ENCODE measurements at places on chromosomes 13 and 19.

DNA sequence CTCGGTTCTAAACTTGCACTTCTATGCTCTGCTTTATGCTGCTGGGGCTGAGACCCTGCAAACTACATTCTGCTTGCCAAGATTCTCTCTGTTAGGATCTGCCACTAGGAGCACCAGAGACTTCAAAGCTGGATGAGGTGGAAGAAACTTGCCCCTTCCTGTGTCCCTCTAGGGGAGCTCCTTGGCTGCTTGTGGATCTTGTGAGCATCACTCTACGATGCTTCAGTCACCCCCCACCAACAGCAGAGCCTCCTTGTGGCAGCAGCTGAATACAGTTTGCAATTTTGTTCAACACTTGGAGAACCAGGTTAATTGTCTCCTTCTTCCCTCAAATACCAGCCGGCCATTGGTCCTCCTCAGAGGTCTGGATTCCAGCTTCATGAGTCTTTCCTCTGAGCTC, 310.6 kb downstream of the FGF14 start:
- DNase-seq: no peak

DNA sequence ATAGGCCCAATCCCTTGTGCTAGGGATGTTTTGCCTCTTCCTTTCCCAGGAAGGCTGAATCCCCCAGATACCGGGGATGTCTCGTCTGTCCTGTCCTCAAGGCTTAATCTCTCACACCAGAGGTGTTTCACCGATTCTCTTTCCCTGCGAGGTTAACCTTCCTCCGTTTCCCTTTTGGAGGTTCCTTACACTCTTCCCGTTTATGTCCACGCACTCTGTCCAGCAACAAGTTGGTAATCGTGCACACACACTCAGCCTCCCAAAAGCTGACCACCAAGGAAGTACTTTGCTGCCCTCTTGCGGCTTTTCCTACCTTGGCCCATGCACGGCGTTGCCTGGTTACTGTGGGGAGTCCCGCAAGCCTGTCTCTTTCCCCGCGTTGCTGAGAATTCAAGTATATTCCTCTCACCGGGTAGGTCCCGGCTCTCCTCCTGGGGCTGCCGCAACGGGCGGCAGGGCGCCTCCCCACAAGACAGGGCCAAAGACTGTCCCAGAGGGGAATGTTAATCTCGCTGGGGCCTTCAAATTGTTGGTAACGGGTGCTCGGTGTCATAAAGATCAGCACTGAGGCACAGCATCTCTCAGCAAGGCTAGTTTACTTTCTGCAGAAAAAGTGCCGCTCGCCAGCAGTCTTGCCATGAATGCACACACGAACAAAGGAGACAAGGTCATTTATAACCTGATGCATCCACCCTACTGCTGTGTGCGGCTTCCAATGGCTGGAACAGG, 36.7 kb upstream of the CD177 start:
- DNase-seq: no peak

GRCh38 chr19:18764591-18765051, 26.5 kb downstream of the COMP start:
- no peak for DNase-seq

DNA sequence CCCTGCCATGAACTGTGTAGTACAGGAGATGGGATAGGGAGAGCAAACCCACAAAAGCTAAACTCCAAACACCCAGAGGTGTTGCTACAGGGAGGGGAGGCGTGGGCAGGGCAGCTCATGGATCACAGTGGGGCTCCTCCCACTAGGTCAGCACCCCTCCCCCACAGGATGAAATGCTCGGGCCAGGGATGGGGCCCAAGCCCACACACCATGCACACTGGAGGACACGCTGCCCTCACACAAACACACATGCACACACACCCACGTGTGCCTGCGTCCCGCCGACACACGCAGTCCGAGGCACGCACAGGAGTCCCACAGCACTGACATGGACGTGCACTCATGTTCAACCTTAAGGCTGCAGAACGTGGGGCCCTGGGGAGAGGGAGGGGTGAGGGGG, 6.0 kb upstream of the CCNP start:
- DNase-seq: no peak

GRCh38 chr13:30918662-30919405, 12.8 kb downstream of the MEDAG start:
- DNase-seq: no peak

- DNase-seq: no peak
Observed at GRCh38 chr19:848386-848921, 3.6 kb upstream of the ELANE start.

- no peak for DNase-seq
Observed at GRCh38 chr13:28953714-28954418, 133.7 kb downstream of the MTUS2 start.

DNA sequence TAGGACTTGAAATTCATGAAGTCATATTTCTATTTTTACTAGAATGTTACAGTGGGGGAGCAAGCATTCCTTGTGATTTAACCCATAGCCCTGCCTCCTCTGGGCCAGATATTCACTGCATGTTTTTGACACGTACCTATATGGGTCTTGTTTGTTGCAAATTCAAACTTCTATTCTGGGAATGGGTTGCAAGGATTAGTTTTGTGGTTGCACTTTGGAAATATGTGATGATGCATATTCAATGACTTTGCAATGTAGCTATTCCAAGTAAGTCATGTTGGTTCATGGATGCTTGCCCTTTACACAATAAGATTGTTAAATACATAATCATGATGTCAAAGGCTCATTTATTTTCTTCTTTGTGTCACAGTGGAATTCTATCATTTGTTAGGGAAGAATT, 440.8 kb downstream of the TDRD3 start:
- DNase-seq: no peak

GRCh38 chr19:30662211-30662861, 290.2 kb downstream of the ZNF536 start:
- no peak for DNase-seq

- no peak for DNase-seq
Observed at GRCh38 chr19:18436671-18437490, 1.1 kb downstream of the ISYNA1 start.

GRCh38 chr13:111525320-111526118, 205.1 kb downstream of the TEX29 start:
- no peak for DNase-seq

- no peak for DNase-seq
Observed at GRCh38 chr19:48878196-48879024, 6.2 kb downstream of the PPP1R15A start.

- no peak for DNase-seq
Observed at GRCh38 chr13:112759053-112759452, 69.2 kb downstream of the ATP11A start.

DNA sequence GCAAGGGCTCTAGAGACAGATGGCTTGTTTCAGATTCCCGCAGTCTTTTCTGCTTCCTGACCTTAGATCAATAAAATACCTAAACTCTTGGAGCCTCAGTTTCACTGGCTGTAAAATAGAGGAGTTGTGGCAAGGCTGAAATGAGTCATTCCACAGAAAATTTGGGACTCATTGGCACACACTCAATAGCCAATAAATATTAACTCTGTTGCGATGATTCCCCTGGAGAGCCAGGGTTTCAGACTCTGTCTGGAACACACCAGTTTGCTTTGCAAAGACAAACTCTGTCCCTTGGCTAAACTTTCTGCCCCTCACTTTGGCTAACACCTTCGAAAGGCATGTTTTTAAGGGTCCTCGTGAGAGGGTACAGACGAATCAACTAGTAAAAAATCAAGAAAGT, 18.1 kb upstream of the UBE2L5 start:
- DNase-seq: no peak

DNA sequence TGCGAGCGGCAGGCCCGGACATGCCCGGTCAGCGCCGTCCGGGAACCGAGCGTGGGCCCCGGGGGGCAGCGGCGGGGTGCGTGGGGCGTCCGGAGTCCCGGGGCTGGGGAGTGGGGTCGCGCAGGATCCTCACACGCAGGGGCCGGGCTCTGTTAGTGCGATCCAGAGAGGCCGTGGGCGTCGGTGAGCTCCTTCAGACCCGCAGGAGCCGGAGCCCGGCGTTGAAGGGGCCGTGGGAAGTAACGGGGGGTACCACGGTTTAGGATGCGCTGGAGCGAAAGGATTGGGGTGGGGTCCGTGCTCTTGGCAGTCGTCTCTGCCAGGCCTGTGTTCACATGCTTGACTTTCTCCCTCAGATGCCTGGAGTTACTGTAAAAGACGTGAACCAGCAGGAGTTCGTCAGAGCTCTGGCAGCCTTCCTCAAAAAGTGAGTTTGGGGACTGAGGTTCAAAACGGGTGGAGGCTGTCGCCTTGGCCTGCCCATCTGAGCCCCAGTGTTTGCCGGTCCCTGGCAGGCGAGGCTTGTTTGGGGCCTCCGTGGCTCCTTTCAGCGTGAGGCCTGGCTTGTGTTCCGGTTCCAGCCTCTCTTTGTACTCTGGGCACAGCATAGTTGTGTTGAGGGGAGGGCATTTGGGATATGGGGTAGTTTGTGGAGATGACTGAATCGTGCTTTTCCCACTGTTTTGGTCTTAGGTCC, 512 bp downstream of the RPS19 start:
- DNase-seq: no peak

DNA sequence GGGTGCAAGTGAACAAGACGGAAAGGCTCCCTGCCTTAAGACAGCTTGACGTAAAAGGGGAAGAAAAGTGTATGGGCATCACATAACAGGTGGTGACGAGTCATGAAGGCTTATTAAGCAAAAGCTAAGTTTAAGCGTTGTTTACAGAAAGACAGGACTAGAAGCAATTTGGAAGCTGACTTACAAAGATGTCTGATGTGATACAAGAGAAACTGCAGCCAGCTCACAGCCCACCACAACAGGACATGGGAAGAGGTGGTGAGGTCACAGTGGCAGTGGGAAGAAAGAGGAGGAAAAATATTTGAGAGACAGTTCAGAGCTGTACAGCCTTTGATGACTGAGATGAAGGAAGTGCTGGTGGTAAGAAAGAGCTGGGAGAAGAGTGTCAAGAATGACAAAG, 181.6 kb downstream of the KLF12 start:
- DNase-seq: no peak

DNA sequence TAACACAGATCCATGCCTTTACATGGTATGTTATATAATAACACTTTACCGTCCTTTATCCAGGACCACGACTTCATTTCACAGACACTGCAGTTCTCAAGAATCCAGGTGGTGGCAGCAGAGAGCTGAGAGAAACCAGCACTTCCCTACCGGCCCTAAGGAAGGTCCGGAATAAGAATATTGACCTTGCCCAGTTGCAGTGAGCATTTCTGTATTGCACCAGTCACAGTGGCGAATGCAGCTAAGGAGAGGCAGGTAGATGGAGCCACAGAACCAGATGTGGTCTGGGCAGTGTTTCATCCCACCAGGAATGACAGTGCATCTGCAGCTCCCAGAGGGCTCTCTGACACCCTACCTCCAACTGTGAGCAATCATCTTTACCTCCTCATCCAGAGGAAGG, 44.6 kb downstream of the ZNF787 start:
- peak; percentile 5 for DNase-seq

DNA sequence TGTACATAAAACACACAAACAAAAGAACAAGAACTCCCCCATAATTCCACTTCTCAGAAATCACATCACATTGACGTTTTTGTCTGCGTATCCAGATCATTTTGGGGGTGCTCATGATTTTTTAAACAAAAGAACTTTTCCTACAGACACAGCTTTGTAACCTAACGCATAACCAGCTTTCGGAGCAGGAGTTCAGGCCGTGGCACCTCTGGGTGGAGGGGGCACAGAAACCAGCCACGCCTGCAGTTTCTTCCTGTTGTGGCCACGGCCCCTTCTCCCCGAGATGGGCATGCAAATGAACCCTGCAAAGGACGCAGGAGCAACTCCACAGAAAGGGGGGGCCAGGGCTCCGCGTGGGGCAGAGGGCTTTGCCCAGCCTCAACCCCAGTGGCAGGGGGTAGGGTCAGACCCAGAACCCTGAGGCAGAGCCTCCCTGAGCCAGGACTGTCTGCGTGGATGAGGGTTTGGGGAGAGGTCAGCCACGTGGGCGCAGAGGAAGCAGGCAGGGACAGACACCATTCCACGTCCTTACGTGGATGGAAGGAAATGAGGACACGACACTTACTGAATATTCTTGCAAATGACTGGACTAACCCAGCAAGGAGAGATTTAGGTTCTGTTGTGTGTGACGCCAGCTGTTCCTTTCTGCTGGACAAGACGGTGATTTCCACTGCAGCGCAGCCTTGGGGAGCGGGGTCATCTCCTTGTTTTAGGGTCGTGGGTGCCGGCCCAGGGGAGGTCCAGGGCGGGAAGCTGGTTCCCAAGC, 64.4 kb downstream of the RASA3 start:
- no peak for DNase-seq

GRCh38 chr19:35249146-35249847, 495 bp downstream of the LSR start:
- no peak for DNase-seq

GRCh38 chr19:16106121-16106520, 5.6 kb upstream of the RAB8A start:
- no peak for DNase-seq

- DNase-seq: no peak
Observed at GRCh38 chr19:36013280-36014011, 567 bp downstream of the ALKBH6 start.

DNA sequence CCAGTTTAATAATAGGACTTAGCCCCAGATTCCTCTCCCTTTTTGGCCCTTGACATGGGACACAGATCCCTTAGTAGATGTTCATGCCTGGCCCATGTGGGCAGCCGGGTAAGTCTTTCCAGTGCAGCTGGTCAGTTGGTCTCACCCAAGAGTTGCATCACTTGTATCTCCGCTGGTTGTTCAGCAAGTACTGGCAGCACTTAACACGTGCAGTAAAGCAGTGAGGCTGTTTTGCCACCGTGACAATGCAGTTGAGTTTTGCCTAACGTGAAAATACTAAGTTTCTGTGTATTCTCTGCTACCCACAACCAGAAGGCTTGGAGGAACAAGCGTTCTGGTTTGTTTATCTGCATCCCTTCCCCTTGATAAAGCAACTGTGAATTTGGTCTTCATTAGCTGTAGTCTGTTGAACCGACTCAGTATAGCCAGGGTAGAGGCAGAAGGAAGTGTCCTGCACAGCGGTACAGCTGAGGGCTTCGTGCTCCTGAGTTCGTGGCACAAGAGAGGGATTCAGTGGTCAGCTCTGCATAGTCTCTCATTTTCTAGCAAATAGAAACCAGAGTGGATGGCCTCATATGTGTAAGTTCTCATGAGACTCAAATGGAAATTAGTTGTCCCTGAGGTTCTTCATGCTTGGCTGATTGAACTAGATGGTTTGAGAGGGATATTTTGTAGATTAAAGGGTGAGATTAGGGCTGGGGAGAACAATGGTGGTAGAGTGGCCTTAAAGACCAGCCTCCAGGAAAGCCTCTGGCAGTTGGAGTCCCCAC, 50.3 kb downstream of the ARHGEF7 start:
- no peak for DNase-seq
